ENCODE measurements at places on chromosomes 1 and 21. TPM values are rescaled to one million over a fixed set of nuclear protein-coding genes. Genes with fewer than 3 reads are reported as not detected.

Gene PTPN7
- 6.1 TPM for total RNA-seq

GRCh38 chr1:208106218-208106617, 138.0 kb downstream of the PLXNA2 start:
- DNase-seq, result no peak
- H3K4me3 ChIP-seq, result no peak overlapping the region
- no peak overlapping the region for H3K27ac ChIP-seq

- no peak overlapping the region for H3K27ac ChIP-seq
- no peak overlapping the region for H3K4me3 ChIP-seq
- H3K36me3 ChIP-seq, result no peaks in the 10 kb centered on the region
These were observed 205.1 kb upstream of the LMO4 start for GRCh38 chr1:87123610-87124009.

DNA sequence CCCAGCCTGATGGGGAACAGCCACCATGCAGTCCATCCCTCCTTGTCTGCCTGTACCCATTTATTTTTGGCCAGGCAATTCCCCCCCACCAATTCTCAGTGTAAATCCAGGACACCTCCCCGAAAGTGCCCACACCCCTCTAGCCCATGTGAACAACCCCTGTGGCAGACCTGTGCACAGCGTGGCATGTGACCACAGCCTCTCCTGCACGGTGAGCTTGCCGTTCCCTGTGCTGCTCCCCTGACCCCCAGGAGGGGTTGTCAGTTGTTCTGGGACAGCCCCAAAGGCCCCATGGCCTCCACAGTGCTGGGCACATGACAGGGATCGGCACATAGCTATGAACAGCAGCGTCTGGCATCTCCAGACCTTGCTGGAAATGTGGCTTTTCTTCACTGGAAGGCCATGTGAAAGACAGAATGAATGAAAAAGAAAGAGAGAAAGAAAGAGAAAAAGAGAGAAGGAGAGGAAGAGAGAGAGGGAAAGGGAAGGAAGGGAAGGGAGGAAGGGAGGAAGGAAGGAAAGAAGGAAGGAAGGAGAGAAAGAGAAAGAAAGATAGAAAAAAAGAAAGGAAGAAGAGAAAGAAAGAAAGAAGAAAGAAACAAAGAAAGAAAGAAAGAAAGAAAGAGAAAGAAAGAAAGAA, 3.9 kb downstream of the CAPN9 start:
- no peak for DNase-seq
- H3K4me1 ChIP-seq, result no peaks in the 10 kb centered on the region
- no peak overlapping the region for H3K4me3 ChIP-seq
- no peak overlapping the region for H3K27ac ChIP-seq
- no peaks in the 10 kb centered on the region for H3K36me3 ChIP-seq
- H3K27me3 ChIP-seq, result no peaks in the 10 kb centered on the region

All from thoracic aorta (tissue), 2 donors.